NCI-H446 (cell line): ENCODE measurements at places on chromosomes 16 and 17.

DNA sequence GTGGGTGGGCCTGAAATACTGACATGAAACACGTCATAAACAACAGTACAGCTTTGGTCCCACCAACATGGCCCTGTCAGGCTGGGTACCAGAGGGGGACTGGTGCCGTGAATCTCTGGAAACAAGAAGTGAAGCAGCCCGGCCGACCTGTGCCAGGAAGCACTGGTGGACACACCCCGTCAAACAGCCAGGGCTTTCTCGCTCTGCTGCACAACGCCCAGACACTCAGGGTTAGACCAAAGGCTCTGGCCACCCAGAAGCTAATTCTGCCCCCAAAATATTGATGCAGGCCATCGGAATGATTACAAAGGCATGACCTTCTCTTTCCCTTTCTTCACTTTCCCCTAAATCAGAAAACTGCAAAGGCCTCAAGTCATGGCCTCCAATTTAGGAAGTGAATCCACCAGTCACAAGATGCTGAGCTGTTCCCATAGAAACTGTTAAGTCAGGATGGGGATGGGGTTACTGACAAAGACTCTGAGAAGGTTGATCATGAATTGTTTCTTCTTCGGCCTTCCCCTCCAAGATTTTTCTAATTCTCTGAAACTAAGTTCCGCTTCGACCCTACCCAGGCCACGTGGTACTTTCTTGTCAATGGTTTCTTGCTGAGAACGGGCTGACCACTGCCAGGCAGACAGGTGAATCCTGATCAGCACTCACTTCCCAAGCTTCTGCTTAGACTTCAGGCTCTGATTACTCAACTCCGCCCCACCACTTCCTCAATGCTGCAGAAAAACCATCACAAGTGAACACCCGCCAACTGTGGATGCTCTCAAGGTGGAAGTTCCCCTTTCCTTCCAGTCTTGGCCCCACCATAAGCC, 6.7 kb downstream of the PITPNA start:
- DNase-seq, result no peak

- DNase-seq, result no peak
These were observed 49.9 kb downstream of the BAIAP2 start for GRCh38 chr17:81084680-81085419.

DNA sequence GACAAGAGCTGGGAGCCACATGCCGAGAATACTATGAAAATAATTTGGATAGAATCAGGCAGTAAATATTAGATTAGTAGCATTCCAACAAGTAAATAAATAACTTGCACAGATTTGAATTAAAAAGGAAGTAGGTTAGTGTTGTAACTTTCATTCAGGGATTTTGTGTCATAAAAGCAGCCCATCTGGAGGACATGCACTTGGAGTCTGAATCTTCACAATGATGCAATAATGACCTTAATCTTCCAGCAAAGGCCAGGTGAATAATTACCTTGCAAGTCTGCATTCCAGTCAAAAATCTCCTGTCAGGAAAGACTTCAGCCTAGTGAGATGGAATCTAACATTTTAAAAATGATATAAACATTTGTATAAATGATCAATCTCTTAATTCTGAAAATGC, 518.1 kb downstream of the KCNJ2 start:
- DNase-seq, result no peak

- peak; percentile 81 for DNase-seq
These were observed 39.7 kb upstream of the ALDH3A1 start for GRCh38 chr17:19787733-19788357.

- peak; percentile 54 for DNase-seq
These were observed 159.4 kb upstream of the CHMP6 start for GRCh38 chr17:80832266-80832676.

DNA sequence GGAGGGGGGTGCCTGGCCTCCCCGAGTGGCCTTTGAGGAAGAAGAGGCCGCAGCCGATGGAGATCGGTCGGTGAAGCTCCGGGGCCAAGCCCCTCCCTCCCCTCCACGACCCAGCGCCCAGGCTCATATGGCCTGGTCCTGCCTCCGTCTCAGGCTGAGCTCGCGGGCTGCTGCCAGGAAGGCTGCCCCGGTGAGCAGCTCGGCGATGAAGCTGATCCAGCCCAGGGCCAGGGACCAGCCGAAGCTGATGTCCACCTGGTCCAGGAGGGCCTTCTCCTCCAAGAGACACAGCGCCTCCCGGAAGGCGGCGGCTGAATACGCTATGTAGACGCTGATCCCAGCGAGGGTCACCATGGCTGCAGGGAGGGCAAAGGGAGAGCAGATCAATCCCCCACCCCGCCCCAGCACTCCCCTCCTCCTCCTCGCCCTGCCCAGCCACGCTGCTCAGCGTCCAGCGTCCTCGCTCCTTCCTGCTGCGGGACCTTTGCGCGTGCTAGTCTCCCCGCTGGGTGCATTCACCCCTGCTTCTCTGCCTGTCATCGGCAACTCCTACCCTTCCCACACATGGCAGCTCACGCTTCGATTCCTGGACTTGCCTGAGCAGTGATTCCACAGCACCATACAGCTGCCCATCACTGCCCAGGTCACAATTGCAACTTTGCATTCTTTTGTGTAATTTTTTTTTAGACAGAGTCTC, 20.5 kb downstream of the TMEM114 start:
- no peak for DNase-seq

- no peak for DNase-seq
These were observed 120.7 kb upstream of the GSE1 start for GRCh38 chr16:85492295-85492864.
